ENCODE measurements at places on chromosomes 12 and 14.

GRCh38 chr14:93787465-93788292, 606 bp downstream of the PRIMA1 start:
- peak; percentile 71 for DNase-seq

- peak; percentile 69 for DNase-seq
These were observed 57.1 kb downstream of the PLBD1 start for GRCh38 chr12:14510574-14510973.

GRCh38 chr14:54803926-54804537, 98.6 kb downstream of the GCH1 start:
- DNase-seq: no peak

GRCh38 chr12:39935275-39935674, 170.6 kb downstream of the SLC2A13 start:
- DNase-seq: no peak

DNA sequence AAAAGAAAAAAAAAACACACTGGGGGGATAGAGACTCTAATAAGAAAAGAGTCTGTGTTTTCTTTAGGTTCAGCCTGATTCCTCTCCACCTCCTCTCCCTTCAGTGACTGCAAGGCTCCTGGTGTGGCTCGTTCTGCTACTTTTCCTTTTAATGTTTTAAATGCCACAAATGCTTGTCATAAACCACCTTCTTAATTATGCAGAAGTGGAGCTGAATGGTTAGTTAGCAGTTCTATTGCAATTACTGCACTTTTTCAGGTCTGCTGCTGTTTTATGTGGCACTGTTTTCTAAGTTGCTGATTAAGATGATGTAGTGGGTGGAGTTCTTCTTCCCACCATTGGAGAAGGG, 878.1 kb downstream of the DIO2 start:
- no peak for DNase-seq

- DNase-seq: no peak
These were observed 65.1 kb downstream of the PPP1R36 start for GRCh38 chr14:64614805-64615391.

- DNase-seq: no peak
These were observed 11.8 kb upstream of the RCOR1 start for GRCh38 chr14:102580550-102581110.

DNA sequence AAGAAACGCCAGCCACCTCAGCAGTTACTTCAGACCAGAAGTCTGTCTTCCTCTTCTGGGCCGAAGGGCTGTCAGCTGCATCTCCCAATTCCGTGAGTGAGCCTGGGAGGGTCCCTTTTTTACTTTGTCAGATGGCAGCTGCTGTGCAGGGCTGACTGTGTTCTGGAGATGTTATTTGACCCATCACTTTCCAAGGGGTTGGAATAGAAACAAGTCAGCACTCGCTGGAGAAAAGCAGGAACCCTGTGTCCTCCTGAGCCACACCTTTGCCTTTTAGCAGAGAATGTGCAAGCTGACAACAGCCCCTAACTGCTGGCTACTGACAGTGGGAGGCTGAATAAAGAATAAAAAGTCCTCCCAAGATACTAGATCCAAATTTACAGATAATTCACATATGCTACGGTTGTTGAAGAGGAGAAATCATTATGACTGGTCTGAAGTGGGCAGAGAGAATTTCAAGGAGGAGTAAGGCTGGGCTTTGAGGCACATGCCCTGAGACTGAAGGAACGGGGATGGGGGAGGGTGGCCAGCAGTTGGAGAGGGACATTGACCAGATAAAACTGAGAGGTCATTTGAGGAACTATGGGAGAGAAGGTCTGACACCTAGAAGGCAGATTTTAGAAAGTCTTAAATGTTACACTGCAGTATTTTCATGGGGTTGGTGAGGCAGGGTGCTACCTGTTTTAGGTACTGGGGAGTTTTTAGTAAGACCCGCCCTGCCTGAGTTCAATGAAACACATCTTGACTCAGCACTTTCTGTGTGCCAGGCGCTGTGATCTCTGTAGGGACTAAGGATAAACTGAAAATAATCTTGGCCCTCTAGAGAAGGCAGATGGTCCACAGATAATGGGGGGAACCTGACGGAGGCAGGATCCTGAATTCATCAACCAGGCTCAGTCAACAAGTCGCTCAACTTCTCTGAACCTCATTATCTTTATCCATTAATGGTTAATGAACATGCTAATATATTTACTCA, 27.4 kb downstream of the FAM234B start:
- no peak for DNase-seq

- no peak for DNase-seq
These were observed 44.4 kb downstream of the ARL6IP4 start for GRCh38 chr12:123024819-123025391.

- no peak for DNase-seq
These were observed 1241.4 kb upstream of the TMEM132C start for GRCh38 chr12:127025545-127025944.

GRCh38 chr14:32905013-32905412, 33.7 kb upstream of the NPAS3 start:
- no peak for DNase-seq

GRCh38 chr14:32471181-32471580, 142.1 kb downstream of the AKAP6 start:
- DNase-seq: no peak
